Stimulated activated CD4-positive, alpha-beta T cell treated with anti-CD3 and anti-CD28 coated beads, Interleukin-4, amount 100 ng/mL, for 48 hours (primary cell): ENCODE measurements at places on chromosomes 11 and 22.

DNA sequence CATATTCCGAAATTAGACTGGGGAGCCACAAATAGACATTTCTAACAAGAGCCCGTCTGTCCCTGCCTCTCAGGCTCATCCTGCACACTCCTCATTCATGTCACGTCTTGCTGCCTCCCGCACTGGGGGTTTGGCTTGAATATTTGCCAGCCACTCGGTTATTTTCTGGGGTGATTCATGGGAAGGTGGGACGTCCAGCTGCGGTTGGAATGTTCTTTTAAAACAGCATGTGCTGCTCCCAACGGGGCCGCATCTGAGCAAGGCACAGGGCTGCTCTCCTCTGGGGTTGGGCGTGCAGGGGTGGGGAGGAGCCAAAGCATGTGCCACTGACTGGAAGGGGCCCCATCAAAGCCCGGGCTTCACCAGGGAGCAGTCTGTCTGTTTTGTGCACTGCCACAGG is 25.9 kb upstream of the SLC5A4 start:
- DNase-seq = no peak

DNA sequence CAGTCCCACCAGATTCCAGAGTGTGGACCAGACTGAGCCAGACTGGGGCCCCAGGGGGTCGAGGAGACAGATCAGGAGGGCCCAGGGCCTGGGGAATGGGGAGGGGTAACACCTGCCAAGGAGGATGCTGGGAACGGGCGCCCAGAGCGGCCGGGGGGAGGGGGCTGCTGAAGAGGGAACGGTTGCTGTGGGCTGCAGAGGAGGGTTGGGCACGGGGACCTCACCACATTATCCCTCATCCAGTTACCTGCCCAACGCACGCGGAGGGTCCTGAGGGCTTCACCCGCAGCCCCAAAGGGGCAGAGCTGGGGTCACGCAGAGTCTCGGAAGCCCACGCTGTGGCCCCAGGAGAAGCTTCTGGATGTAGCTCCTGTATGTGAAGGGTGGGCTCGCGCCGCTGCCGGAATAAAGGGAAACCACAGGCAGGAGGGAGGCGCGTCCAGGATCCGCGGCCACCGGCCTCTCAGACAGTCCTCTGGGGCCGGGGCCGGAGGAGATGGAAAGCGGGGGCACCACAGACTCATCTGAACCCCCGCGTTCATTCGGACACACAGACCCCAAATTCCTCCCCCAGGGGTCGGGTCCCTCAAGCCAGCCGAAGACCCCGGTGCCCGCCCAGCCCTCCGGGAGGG is 866 bp upstream of the SELENOO start:
- no peak for DNase-seq

DNA sequence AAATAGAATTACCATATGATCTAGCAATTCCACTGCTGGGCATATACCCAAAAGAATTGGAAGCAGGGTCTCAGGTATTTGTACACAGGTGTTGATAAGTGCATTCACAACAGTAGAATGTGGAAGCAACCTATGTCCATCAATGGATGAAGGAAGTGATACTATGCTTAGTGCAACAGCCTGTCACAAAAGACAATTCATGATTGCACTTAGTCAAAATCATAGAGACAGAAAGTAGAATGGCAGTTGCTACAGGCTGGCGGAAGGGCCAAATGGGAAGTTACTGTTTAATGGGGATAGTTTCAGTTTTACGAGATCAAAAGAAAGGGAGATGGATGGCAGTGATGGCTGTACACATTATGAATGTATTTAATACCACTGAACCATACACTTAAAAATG is 42.0 kb downstream of the SGSM3 start:
- no peak for DNase-seq

DNA sequence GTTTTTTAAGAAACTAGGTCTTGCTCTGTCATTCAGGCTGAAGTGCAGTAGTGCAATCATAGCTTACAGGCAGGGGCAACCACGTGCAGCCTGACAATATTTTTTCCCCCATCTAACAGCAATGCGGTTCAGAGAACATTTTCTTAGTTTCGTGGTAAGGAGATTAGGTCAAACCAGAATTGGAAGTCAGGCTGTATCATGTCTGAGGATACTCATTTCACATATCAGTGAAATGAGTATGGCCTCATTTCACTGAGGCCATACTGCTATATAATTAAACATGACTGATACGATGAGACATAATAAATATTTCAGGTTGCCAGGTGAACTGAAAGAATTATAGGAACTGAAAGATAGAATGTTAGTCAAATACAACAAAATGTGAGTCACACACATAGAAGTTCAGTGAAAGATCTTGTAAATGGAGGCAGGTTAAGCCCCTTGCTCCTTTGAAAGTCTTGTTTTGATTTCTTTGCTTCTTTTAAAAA is 32.5 kb upstream of the IZUMO1R start:
- no peak for DNase-seq

GRCh38 chr22:42399315-42400271 is 32.6 kb downstream of the NFAM1 start:
- DNase-seq = no peak

DNA sequence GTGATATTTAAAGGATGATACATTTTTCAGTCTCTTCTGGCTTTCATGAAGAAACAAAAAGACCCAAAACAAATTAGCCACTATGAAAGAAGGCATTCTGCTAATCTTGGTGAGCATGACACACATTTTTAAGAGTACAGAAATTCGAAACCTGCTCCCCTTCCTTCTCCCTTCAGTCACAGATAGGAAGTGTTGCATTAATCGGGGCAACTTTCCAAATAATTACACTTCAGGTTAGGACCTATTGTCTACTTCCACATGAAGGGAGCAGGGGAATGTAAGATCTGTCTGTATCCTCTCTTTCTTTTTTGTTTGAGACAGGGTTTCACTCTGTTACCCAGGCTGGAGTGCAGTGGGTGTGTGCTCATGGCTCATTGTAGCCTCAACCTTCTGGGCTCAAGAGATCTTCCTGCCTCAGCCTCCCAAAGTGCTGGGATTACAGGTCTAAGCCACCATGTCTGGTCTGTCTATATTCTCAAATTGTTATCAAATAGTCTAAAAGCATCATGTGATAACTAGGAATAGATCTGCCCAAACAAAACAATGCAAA is 45.8 kb downstream of the NCAM1 start:
- DNase-seq = no peak

DNA sequence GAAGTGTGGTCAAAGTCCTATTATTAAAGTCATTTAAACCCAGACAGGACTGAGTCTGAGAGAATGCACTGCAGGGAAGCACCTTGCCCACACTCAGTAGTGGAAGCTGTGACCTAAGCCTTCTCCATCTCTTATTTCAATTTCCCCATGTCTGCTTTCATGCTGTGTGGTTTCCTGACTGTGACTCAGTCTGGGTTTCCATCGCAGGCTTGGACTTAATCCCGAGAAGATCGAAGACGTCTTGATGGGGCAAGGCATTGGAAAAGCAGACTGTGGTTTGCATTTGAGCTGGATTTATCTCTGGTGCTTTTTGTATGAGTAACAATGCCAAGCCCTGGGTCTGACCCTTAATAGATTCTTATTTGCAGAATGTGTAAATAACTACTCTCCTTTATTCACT is 238.9 kb downstream of the NTM start:
- DNase-seq = no peak

DNA sequence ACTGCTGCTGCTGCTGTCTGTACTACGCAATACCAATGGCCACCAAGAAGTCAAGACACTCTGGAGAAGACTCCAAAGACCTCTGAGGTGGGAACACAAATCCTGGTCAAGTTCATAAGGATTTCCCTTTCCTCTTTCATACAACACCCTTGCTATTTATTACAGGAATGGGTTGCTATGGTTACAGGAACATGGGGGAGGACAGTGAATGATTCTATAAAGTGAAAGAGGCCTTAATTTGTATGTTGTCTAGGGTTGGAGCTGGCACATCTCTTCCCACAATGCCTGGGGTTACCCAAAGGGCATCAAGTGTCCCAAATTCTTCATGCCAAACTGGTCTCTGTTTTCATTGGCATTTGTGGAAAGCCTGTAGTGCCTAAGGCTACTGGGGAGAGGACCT is 11.4 kb upstream of the SEC14L3 start:
- no peak for DNase-seq

- no peak for DNase-seq
Measured at GRCh38 chr22:17046566-17047348, 38.0 kb upstream of the IL17RA start.

DNA sequence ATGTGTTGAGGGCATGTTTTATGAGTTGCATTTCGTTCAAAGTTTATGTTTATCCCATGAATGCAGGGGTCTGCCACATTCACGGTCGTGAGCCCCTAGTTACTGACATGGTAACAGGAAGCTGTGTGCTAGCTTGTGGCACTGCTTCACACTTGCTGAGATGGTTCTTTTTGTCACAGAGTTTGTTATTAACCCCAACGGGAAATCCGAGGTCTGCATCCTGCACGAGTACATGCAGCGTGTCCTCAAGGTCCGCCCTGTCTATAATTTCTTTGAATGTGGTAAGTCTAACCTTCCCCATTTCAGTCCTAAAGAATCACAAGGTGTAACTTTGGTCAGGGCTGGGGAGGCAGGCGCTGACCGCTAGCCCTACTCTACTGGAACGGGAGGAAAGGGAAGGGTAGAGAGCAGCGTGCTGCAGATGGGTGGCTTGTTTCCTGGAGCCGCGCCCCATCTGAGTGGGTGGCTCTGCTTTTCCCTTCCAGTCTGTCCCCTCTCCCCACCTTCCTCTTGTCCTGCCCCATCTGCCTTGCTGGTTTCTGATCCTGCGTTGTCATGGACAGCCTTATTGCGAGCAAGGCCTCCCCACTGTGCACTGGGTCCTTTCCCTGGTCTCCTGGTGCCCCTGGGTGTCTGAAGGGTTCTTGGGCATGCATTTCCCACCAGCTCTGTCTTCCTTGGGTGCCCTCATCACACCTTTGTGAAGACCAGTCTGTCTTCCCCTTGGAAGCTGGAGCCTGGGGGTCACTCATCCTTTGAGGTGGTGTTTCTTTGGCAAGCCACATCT is 11.8 kb downstream of the DGCR8 start:
- no peak for DNase-seq

- DNase-seq = peak; percentile 18
Measured at GRCh38 chr11:36594316-36594989, at the start of gene IFTAP. TSS of gene IFTAP (plus strand) at chr11:36594502. CDS start at chr11:36610104, 15,602 bp downstream.

GRCh38 chr11:10503777-10504480 is 37.1 kb downstream of the RNF141 start:
- no peak for DNase-seq
